Cardiac muscle cell (in vitro differentiated cells and primary cell): ENCODE measurements at places on chromosomes 5 and 9. TPM values are rescaled to one million over a fixed set of nuclear protein-coding genes. Genes with fewer than 3 reads are reported as not detected.
A peak's percentile ranks its signal among the peaks of the same experiment; 100 is the strongest.

- DNase-seq: no peak
Observed at GRCh38 chr9:107704774-107705173, 215.2 kb upstream of the KLF4 start.

GRCh38 chr9:589723-590122 lies 251.8 kb upstream of the DMRT1 start:
- DNase-seq: no peak

DNA sequence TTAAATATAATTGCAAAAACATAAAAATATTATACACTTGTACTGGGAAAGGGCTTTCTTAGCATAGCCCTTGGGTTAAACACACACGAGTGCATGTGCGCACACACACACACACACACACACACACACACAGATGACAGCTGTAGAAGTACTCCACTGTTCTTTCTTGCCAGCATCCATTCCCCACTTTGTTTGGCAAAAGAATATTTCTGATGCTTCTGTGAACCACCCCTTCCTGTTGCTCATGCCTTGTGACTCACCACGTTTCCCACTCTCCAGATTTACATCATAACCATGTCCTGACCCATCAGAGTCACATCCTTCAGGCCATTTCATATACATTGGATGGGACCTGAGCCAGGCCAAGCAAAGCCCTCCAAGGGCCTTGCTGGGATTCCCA lies 280.1 kb downstream of the DNAH5 start:
- DNase-seq: no peak

Gene MEIKIN
- not detected in 2 replicates for total RNA-seq

Gene DDX4
- total RNA-seq: not detected in 2 replicates

- no peak for DNase-seq
Observed at GRCh38 chr5:112930082-112930344, 8.0 kb upstream of the REEP5 start.

GRCh38 chr5:52928689-52929088 lies 60.5 kb upstream of the ITGA2 start:
- no peak for DNase-seq

- DNase-seq: peak; percentile 5
Observed at GRCh38 chr9:124079176-124079925, 67.8 kb downstream of the LHX2 start.

DNA sequence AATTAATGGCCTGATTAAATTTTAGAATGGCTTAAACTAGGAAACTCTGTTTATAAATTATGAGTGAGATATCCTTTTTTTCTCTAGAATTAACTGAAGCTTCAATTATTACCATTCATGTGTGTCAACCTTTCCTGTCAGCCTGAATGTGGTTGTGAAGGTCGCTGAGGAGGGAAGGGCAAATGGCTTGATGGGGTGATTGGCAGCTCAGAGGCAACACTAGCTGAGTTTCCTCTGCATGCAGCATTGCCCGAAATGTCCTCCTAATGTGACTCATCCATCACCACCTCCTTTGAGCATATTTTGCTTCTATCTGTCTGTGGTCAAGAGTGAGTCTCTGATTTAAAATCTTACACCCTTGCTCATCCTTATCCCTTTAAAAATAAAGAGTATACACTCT lies 281.9 kb downstream of the TENT4A start:
- no peak for DNase-seq

- no peak for DNase-seq
Observed at GRCh38 chr9:3457175-3457574, 68.6 kb downstream of the RFX3 start.

Gene PCDHGA1
- total RNA-seq: 1.7 and 2.3 TPM in 2 replicates

Gene PPIC
- total RNA-seq: 110 and 118 TPM in 2 replicates

DNA sequence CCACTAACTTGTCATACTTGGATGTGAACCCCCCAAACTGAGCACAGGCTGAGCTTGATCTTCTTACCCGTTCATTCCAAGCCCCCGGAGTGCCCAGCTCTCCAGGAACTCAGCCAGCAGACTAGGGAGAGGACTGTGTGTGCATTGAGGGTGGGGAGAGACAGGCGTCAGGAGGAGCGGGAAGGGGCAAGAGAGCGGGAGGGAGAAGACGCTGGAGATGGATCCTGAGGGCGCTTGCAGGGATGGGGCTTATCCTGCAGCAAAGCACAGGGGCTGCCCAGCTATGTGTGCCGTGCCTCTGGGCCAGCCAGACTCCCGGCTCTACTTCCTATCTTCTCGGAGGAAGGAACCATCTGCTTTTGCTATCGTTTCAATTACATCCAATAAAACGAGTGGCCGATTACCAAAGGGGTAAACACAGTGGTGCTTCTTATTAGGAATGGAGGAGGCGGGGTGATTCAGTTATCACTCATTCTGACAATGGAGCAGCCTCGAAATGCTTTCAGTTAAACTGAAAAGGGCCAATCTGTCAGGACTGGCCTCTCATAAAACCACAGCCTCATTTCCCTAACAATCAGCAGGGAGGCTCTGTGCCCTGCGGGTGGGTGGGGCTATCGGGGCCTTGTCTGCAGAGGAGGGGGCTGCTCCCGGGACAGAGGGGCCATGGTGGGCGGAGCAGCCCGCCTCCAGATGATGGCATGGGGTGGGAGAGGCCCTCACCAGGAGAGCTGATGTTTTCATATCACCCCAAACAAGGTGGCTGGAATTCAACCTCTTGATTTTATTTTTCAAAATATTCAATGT lies 168.2 kb downstream of the DAB2IP start:
- DNase-seq: peak; percentile 16

DNA sequence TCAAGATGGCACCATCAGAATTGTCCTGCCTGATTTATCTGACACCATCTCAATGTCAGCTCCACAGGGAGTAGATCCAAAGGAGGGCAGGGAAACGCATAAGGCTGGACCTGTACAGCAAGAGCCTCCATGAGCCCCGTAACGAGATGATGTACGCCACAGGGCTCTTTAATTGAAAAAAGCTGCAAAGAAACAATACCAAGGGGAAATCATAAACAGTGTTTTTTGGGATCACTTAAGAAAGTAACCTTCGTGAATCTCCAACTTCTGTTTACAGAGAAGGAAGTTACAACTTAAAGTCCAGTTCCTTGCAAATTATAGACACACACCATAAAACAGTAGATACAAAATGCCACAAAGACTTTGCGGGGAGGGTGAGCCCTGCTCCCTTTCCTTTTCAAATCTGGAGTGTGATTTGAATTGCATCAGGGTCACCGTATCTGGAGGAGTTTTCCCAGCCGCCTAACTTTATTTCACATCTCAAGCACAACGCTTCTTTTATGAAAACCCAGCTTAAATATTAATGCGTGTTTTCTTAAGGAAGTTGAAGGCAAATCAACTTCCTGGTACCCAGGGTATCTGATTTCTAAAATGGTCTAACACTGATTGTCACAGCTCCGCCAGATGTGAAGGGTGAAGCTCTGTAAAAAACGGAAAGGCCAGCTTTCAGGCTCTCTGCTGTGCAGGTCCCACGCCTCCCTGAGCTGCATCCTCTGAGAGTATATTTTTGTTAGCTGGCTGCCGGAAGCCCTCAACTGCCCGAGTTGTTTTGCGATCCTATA lies 88.9 kb downstream of the EBF1 start:
- DNase-seq: peak; percentile 51

Gene PCDHB11
- 4.7 and 8.6 TPM in 2 replicates for total RNA-seq

- DNase-seq: no peak
Observed at GRCh38 chr5:89401659-89402058, 518.7 kb upstream of the MEF2C start.

GRCh38 chr9:33677961-33678360 lies 117.4 kb upstream of the PRSS3 start:
- DNase-seq: no peak

GRCh38 chr5:122755783-122756182 lies 19.1 kb upstream of the SNX2 start:
- peak; percentile 32 for DNase-seq

- DNase-seq: no peak
Observed at GRCh38 chr9:37187713-37188439, 67.5 kb downstream of the ZCCHC7 start.

DNA sequence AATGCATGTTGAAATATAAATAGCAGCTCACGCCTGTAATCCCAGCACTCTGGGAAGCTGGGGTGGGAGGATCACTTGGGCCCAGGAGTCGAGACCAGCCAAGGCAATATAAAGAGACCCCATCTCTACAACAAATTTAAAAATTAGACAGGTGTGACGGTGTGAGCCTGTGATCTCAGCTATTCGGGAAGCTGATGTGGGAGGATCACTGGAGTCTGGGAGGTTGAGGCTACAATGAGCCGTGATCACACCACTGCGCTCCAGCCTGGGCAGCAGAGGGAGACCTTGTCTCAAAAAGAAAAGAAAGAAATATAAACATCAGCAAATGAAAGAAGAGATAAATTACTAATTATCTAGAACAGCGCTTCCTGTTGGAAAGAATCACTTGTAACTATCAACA lies 105.0 kb downstream of the MAPKAP1 start:
- DNase-seq: no peak

- no peak for DNase-seq
Observed at GRCh38 chr5:108144332-108144731, 237.6 kb downstream of the FBXL17 start.

Gene RAPGEF1
- total RNA-seq: 37.3 and 42.1 TPM in 2 replicates

DNA sequence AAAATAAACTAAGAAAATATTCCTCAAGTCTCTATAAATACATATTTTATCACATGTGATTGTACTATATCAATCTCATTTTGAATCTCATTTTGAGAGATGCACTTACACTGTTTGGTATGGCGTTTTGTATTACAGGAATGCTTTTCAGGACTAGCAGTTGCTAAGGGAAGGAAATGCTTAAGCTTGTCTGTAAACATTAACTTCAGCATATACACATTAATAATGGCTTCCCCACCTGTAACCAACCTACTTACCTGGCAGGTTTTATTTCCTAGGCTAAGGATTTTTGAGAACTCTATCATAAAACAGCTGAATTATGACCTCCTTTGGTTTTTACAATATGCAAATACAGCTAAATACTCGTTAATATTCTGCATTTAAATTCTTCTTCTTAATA lies 141.0 kb upstream of the GRHPR start:
- DNase-seq: no peak

GRCh38 chr5:89313044-89313443 lies 430.1 kb upstream of the MEF2C start:
- DNase-seq: peak; percentile 13

DNA sequence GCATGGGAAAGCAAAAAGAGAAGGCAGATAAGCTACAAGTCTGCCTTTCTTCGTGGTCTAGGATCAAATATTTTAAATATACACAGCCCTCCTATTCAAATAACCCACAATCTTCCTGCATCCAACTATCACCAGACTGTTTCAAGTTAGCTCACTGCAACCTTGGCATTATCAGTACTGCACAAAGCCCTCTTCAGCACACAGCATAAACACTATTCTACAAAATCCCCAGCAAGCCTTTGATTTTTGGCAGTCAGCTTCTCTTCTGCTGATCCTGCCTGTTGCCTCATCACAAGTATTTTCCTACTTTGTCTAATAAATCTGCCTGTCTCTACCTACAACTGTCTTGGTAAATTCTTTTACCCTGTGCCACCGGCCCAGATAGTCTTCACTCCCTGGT lies 142.9 kb downstream of the COX7C start:
- DNase-seq: no peak

Gene NHP2
- 270 and 391 TPM in 2 replicates for total RNA-seq

DNA sequence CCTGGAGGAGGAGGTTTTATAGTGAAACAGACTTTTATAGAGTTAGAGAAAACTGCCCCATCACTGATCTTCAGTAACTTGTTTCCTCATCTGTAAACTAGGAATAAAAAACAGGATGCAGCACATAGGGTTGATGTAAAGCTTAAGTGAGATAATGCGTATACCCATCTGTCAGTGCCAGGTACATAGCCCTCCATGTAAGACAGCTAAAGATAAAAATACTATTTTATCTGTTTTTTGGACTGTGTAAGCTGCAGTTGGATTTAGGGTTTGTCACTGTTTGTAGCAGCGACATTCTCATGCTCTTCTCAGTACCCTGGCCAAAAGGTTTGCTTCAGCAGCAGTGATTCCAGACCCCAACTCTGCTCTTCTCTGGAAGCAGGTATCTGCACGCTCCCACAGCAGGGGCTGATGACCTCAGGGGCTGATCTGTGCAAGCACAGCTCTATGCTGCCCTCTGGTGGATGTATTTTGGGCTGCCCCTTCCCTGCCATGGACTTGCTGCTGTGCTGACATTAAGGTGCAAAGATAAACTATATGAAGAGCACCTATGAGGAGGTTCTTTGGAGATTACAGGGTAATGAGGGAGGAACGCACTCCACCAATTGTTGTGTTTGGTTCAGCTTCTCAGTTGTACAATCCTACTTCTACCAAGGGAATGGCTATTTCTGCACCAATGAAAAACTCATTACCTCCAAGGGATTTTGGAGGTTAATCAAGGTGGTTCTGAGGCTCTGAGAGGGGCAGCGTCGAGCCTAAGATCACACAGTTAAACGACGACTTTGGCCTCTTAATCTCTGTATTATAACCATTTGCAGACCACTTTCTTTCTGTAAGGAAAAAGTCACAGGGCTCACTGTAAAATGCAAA lies 13.1 kb downstream of the HMHB1 start:
- DNase-seq: peak; percentile 88

Gene IL13
- total RNA-seq: not detected in 2 replicates

Gene TBCA
- total RNA-seq: 218 and 245 TPM in 2 replicates

DNA sequence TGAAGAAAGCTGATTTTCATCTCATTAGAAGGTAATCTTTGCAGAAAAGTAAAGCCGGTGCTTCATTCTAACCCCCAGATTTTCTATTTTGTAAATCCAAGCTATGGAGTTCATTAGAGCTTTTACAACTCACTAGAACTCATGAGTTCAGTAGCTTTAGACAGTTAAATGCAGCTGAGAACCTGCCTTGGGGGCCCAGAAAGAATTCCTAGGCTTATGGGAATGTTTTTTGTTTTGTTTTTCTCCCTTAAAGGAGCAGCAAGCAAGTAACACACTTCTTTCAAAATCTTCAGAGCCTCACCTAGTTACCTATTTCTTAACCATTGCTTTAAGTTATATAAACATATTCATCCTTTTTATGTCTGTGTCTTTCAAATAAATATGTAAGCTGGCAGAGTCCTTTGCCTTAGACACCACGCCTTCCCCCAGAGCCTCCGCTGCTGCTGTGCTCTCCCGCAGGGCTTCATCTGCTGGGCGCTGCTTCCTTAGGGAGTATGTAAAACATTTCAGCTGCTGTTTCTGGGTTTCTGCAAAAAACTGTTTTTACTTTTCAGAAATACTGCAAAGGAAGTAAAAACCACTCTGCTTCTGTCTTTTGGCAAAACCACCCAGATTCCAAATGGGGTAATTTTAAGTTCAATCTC lies 132.9 kb downstream of the CDC42SE2 start:
- DNase-seq: no peak

- DNase-seq: no peak
Observed at GRCh38 chr5:146243247-146243646, 39.8 kb downstream of the RBM27 start.

- no peak for DNase-seq
Observed at GRCh38 chr9:131986576-131986975, 93.1 kb downstream of the MED27 start.

- DNase-seq: no peak
Observed at GRCh38 chr5:120919017-120919416, 454.9 kb downstream of the PRR16 start.

DNA sequence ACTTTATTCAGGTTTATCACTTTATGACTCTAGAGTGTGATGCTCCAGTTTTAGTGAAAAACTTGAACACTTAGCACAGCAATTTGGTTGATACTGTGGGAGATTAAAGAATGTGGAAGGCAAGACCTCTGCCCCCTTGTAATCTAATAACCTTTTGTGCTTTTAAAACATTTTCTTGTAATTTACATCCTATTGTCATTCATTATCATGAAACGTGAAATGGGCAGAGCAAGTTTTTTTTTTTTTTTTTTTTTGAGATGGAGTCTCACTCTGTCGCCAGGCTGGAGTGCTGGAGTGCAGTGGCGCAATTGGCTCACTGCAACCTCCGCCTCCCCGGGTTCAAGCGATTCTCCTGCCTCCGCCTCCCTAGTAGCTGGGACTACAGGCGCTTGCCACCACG lies 1.8 kb downstream of the PAIP2 start:
- DNase-seq: no peak

GRCh38 chr9:119689879-119690278 lies 320.6 kb upstream of the BRINP1 start:
- peak; percentile 72 for DNase-seq
